ENCODE measurements at places on chromosomes 2 and 18. TPM values are rescaled to one million over a fixed set of nuclear protein-coding genes. Genes with fewer than 3 reads are reported as not detected.

- no peak overlapping the region for H3K27ac ChIP-seq
- H3K4me3 ChIP-seq, result no peak overlapping the region
- no peak for DNase-seq
- no peaks in the 10 kb centered on the region for H3K4me1 ChIP-seq
These were observed 31.2 kb downstream of the TTN start for GRCh38 chr2:178775975-178776374.

- no peak overlapping the region for H3K27ac ChIP-seq
- no peaks in the 10 kb centered on the region for H3K4me1 ChIP-seq
- no peak for DNase-seq
- H3K4me3 ChIP-seq, result no peak overlapping the region
These were observed 56.3 kb downstream of the GREB1L start for GRCh38 chr18:21298351-21298750.

The LHCGR gene
- total RNA-seq, result not detected

DNA sequence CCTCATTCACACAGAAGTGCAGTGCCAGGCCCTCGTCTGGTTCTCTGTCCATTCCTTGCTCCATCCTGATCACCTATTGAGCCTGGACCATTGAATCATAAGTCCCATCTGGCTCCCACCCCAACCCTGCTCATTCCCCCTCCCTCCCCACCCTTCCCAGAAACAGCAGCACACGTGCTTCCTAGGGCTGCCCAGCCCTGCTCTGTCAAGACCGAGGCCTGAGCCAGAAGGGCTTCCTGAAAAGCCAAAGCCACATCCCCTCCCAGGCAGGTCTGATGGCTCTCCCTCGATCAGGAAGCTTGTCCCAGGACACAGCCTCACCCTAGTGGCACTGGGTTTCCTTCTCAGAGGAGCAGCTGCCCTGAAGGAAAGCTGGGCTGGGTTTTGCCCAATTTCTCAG lies 79.8 kb upstream of the FZD7 start:
- H3K36me3 ChIP-seq, result no peaks in the 10 kb centered on the region
- no peak overlapping the region for H3K4me3 ChIP-seq
- no peak overlapping the region for H3K27ac ChIP-seq
- peaks cover 15% of the 10 kb centered on the region for H3K4me1 ChIP-seq

DNA sequence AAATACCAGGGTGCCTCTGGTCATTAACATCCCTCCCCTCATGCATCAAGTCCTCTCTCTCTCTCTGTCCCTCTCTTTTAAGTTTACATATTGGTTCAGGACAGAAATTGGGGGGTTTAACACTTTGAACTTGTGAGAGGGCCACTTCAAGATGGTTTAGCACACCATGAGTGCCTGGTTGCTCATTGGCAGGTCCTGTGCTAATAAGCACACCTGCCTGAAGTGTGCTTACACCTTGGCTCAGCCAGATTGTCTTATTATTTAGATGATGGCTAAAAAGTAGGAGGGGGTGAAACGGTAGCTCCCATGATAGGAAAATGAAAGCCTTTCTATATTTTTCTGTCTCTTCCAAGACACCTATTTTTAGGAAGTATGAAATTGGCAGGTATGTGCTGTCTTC lies 205.8 kb downstream of the ARL6IP6 start:
- DNase-seq, result no peak
- H3K27ac ChIP-seq, result no peak overlapping the region
- no peaks in the 10 kb centered on the region for H3K27me3 ChIP-seq
- H3K4me3 ChIP-seq, result no peak overlapping the region

- peaks cover 51% of the 10 kb centered on the region for H3K4me1 ChIP-seq
- no peak for DNase-seq
- peak overlapping the region; percentile 17 for H3K27ac ChIP-seq
- H3K36me3 ChIP-seq, result peaks cover 16% of the 10 kb centered on the region
- H3K4me3 ChIP-seq, result no peak overlapping the region
These were observed 92.2 kb downstream of the STPG4 start for GRCh38 chr2:47062681-47063537.

The CKAP2L gene
- total RNA-seq, result 0.46 TPM

DNA sequence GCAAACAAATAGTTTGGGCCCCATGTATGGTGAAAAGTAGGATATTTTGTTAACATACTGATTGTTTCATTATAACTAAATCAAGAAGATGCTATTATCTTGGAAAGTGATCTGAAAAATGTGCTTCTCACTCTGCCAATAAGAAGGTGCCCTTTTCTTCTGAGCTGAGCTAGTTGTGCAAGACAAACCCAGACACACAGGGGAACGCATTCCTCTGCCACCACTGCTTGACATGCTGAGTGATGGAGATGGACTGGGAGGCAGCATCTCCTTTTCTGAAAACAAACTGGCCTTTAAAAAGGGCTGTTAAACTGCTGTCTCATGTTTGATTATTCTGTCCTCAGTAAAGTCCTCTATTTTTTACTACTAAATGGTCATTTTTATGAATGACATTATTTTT lies 1989.9 kb upstream of the CELF4 start:
- DNase-seq, result no peak
- H3K4me1 ChIP-seq, result no peaks in the 10 kb centered on the region
- H3K27ac ChIP-seq, result no peak overlapping the region
- H3K27me3 ChIP-seq, result no peaks in the 10 kb centered on the region

The ALKAL2 gene
- total RNA-seq, result 1.3 TPM

The VPS54 gene
- 9.4 TPM for total RNA-seq

- H3K4me3 ChIP-seq, result no peak overlapping the region
- peaks cover 25% of the 10 kb centered on the region for H3K4me1 ChIP-seq
- H3K36me3 ChIP-seq, result no peaks in the 10 kb centered on the region
- no peaks in the 10 kb centered on the region for H3K27me3 ChIP-seq
- H3K27ac ChIP-seq, result peak overlapping the region; percentile 23
These were observed 522.9 kb upstream of the TNP1 start for GRCh38 chr2:217382794-217383193.
